ENCODE measurements at places on chromosomes 5 and 9.

GRCh38 chr5:91059409-91059808, 323.7 kb downstream of the ARRDC3 start:
- no peak for DNase-seq

DNA sequence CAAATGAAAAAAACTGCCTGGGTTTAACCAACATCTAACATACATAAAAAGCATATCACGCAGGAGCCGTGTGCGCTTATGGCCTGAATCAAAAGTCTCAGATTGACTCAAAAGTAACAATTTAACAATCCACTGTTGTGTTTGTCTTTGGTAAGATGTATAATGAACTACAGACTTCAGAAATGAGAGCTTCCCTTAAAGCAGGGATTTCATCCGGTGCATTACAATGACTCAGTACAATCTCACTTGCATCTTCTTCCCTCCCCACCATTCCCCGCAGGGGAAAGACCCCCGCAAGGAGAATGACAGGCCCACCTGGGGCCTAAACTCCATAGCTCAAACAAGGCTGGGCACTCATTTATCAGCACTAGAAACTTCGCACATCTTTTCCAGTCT, 1.4 kb downstream of the ZFR start:
- no peak for DNase-seq

GRCh38 chr9:84169240-84169639, 171.3 kb downstream of the SLC28A3 start:
- no peak for DNase-seq

DNA sequence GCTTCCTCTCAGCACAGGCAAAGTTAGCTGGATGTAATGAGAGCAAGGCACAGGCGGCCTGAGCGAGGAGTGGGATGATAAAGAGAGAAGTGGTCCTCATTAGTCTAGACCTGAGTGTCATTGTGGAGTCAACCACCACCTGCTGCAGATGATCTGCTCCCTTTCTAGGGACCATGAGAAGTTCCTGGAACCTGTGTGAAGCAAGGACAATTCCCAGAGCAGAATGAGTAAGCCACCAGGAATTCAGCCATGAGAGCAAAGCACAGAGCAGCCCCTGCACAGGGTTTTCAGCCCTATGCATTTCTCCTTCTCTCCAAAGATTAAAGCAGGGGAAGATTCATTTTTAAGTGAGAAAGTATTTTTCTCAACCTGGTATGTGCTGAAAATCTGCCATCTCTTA, 146.8 kb upstream of the SPEF2 start:
- DNase-seq: no peak

GRCh38 chr5:8923526-8923925, 622.3 kb downstream of the SEMA5A start:
- DNase-seq: no peak

DNA sequence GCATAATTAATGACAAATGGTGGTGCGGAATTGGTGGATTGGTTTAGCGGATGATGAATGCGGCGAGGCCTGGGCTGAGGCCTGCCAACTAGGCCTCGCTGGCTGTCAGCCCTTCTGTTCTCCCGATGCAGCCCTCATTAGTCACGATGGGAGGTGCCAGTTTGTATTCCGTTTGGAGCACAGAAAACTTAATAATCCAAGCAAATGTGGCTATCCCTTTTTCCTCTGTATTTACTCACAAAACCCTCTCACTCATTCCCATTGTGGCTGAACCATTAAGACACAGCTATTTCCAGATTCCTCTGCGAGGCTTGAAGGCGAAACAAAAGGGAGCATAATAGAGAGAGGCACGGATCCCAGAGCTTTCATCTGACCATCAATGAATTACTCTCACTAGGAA, 114.3 kb downstream of the MVB12B start:
- DNase-seq: no peak

GRCh38 chr9:112867275-112867991, 23.2 kb downstream of the SLC46A2 start:
- DNase-seq: no peak

GRCh38 chr9:124251605-124252378, 6.0 kb upstream of the NEK6 start:
- no peak for DNase-seq

DNA sequence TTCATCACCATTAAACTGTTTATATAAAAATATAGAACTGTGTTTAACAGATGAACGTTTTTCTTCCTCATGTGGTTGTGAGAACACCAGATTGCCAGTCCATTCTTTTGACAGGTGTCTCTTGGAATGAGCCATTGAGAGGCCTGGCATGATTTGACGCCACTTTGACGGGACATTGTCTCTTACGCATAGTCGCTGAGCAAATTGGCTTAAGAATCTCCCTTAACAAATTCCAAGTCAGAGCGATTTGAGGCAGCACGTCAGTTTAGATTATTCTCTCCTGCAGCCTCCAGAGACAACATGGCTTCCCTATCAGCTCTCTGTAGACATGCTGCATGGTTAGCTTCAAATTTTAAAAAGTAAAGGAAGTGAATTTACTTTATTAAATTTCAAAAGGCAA, 510.7 kb upstream of the ACO1 start:
- no peak for DNase-seq

DNA sequence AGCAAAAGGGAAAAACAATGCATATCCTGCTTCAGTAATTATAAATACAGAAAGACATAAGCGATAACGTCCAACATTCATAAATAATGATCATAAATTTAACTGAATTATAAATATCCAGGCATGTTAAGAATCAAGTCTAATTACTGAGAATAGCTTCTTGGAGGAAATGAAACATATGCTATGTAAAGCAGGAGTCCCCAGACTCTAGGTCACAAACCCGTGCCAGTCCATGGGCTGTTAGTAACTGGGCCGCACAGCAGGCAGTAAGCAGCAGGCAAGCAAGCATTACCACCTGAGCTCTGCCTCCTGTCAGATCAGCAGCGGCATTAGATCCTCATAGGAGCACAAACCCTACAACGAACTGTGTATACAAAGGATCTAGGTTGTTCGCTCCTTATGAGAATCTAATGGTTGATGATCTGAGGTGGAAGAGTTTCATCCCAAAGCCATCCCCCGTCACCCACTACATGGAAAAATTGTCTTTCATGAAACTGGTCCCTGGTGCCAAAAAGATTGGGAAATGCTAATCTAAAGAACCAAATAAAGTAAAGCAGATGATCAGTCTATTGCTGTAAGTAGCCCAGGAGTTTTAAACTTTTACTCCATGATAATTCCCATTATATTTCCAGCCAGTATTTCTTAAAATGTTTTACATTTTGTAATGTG, 50.4 kb downstream of the CERT1 start:
- DNase-seq: no peak

- no peak for DNase-seq
Measured at GRCh38 chr5:168808051-168808616, 229.0 kb upstream of the PANK3 start.

DNA sequence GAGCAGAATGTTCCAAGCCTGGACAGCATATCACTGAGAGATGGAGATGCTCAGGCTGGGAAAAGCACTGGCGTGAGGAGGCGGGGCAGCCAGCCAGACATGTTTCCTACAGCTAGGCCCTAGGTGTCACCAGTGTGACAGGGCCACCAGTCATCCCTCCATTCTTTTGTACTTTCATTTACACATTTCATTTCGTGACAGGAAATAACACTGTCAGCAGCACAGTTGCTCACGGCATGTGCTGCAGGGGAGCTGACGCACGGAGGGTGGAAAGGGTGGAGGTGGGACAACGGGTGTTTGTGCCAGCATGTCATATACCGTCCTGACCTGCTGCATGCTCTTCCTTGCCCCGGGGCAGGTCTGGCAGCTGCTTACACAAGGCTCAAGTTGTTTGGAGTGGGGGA, 14.8 kb upstream of the CEMIP2 start:
- no peak for DNase-seq

DNA sequence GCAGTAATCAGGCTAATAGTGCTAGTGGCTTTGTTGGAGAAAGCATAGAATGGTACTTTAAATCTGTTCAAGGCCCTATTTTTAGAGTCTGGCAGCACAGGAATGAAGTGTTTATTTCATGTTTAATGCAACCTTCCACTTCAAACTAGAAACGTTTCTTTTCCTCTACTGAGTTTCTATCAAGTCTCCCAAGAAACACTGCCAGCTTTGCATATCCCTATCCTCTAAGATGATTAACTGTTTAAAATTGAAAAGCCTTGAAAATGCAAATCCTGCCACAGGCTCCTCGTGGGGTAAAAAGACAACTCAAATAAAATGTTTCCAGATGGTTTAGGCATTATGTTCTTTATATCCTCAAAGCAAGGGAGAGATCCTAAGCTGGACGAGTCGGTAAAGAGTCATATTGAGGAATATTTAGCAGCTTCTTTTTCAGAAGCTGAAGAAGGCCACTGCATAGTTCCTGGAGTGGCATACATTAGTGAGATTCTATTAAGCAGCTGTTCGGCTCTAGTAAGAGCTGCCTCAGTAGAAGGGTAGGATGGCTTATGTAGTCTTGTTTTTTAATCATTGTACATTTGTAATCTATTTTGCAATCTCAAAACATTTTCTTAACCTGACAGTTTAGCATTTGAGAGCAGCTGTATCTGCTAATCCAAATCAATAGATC, 251.2 kb downstream of the CHSY3 start:
- DNase-seq: no peak

GRCh38 chr5:150512368-150512747, 4.4 kb downstream of the NDST1 start:
- no peak for DNase-seq

DNA sequence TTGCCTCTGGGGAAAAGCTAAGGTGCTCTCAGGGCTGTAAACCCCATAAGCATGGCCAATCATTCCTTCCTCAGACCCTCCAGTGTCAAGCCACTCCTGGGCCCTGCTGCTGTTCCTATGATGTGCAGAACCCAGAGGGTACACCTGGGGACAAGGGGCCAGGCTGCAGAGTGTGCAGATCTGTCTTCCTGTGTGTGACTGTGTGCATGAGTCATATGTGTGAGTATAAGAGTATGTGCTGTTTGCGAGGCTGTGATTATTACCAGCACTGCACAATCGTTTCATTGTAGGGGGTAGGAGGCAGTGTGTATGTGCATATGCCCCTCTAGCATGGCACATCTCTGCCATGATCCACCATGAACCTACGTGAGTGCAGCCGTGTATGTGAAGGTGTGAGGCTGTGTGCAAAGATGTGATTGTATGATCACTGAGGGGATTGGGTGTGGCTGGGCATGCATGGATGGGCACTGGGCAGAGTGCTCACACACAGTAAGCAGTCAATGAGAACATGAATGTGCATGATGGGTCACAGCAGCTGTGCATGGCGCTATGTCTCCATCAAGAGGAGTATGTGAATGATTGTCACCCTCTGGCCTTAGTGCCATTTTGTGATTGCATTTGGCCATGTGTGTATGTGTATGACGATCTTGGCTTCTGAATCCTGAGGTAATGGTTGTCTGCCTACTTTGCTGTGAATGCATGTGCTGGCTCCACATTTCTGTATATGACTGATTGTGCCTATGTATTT, 2.4 kb upstream of the OR1K1 start:
- no peak for DNase-seq

GRCh38 chr5:122076669-122077365, 1.2 kb downstream of the LOX start:
- no peak for DNase-seq

- no peak for DNase-seq
Measured at GRCh38 chr9:121601194-121601593, 50.2 kb upstream of the DAB2IP start.

- no peak for DNase-seq
Measured at GRCh38 chr9:35370241-35370640, 119.7 kb upstream of the RUSC2 start.
